Esophagus squamous epithelium (tissue), 5 donors: ENCODE measurements at places on chromosomes 1 and 21. TPM values are rescaled to one million over a fixed set of nuclear protein-coding genes. Genes with fewer than 3 reads are reported as not detected.

HUNK gene
- total RNA-seq = 0.44 TPM

IARS2 gene
- 85.1 TPM for total RNA-seq

BMP8A gene
- not detected for total RNA-seq

FALEC gene
- not detected for total RNA-seq

LRRC3 gene
- 1.3 TPM for total RNA-seq

KIF14 gene
- total RNA-seq = 5.8 TPM

PGLYRP4 gene
- total RNA-seq = 15.1 TPM

DNA sequence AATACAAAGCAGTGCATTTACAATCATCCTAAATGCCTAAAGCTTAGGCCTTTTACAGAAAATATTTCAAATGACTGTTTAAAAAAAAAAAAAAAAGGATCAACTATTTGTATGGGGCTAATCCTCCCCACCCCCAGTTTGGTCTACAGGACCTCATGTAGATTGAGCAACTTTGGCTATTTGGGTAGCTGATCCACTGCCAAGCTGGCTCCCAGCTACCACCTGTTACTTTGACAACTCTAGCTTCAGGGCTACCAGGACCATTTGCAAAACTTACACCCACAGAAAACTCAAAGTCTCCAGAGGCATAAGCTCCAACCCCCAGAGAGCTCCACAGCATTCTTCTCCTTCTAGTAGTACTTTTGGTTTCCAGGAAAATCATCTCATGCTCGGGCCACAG is 29.4 kb downstream of the JAK1 start:
- no peak for DNase-seq

GRCh38 chr1:197029749-197030148 is 37.3 kb downstream of the F13B start:
- no peak for DNase-seq

GRCh38 chr1:61035880-61036279 is 46.5 kb upstream of the NFIA start:
- no peak for DNase-seq

DNA sequence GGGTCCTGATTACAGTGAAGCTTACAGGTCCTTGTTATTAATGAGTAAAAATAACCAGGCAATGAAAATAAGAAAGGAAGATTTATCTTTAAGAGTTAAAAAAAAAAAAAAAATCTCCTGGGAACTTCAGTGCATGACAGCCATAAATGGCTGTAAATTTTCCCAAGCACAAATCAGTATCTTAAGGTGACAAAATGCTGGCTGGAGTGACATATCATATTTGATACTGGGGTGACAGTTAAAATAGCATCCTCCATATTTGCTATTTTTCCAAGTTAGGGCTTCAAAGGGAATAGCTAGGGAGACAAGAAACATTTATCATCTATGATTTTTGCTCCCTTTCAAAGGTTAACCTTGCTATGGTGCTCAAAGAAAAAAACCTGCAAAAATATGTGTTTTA is 226.6 kb downstream of the PRDM2 start:
- DNase-seq = no peak

- no peak for DNase-seq
These were observed 7.0 kb downstream of the TMPRSS3 start for GRCh38 chr21:42388740-42389448.

DNA sequence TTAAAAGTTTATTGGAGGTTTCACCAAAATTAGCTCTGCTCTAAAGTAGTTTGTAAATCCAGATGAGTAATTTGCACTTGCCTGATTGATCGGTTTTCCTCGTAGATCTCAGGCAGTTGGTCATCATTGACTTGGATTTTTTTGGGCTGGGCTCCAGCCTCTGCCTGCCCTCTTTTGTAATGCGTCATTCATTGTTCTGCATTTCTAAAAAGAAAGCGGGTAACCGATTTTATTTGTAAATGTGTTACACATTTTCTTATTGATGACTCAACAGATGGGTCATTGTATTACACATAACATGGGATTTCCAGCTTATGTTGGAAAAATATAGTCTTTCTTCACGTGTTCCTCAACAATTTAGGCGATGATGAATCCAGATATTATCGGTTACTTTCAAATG is 5.5 kb downstream of the ETS2 start:
- DNase-seq = no peak

DNA sequence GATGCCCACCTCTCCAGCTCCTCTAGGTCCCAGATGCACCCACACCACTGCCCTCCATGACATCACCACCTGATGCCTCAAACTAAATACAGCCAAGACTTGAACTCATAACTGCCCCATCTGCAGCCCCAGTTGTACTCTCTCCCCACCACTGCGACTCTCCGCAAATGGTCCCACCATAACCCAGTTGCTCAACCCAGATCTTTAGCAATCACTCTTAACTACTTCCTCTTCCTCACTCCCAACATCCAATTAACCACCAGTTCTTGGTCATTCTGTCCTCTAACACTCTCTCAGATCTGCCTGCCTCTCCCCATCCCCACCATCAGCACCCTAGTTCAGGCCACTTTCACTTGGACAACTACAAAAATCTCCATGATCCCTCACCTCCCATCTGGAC is 36.8 kb upstream of the PLA2G2C start:
- DNase-seq = no peak

- no peak for DNase-seq
These were observed 10.5 kb upstream of the OPRD1 start for GRCh38 chr1:28801461-28801860.

DNA sequence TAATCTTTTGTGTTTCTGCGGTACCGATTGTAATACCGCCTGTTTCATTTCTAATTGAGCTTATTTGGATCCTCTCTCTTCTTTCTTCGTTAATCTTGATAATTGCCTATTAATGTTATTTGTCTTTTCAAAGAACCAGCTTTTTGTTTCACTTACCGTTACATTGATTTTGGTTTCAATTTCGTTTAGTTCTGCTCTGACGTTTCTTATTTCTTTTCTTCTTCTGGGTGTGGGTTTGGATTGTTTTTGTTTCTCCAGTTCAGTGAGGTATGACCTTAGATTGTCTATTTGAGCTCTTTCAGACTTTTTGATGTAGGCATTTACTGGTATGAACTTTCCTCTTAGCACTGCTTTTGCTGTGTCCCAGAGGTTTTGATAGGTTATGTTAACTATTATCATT is 9.4 kb downstream of the OR2M2 start:
- no peak for DNase-seq

DNA sequence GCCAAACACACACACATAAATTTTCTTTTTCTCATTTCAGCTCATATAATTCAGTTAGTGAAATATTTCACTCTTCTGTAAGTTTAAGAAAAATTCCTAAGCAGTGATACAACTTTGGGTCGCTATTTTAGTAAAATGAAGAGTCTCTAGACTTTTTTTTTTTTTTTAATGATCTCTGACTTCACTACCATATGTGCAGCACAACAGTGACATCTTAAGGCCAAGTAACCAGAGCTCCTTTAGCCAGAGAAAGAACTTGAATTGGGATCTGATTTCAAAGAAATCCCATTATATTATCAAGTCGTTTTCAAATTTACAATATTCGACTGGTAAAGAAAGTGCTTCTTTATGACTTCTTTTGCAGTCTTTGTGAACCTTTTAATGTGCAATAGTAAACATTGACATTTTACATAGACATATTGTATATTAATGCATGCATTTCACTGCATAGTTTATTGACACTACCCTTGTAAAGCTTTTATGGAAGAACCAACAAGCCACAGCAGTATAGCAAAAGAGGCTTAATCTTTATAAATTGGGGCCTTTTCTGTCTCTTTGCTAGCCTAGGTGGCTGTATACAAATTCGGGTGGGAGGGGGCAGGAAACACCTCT is 62.2 kb downstream of the LRRC40 start:
- DNase-seq = no peak

GRCh38 chr1:201933840-201934430 is 12.4 kb downstream of the LMOD1 start:
- DNase-seq = no peak

DNA sequence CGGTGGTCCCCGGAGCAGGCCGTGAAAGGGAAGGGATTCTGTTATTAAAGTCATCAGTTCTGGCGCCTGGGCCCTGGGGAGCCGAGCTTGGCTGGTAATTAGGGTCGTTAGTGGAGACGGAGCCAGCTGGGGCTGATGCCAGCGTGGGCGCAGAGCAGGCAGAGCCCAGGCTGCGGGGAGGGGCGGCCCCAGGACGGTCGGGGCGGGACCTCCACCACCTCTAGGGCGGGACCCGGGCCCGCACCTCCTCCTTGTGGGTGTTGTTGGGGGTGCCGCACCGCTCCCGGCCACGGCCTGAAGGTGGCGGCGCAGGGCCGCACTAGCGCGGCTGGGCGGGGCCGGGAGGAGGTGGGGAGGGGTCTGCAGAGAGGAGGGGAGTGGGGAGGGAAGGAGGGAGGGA is 470.6 kb downstream of the PTPRU start:
- DNase-seq = no peak

GRCh38 chr1:43666608-43667007 is 16.7 kb downstream of the KDM4A start:
- no peak for DNase-seq

DNA sequence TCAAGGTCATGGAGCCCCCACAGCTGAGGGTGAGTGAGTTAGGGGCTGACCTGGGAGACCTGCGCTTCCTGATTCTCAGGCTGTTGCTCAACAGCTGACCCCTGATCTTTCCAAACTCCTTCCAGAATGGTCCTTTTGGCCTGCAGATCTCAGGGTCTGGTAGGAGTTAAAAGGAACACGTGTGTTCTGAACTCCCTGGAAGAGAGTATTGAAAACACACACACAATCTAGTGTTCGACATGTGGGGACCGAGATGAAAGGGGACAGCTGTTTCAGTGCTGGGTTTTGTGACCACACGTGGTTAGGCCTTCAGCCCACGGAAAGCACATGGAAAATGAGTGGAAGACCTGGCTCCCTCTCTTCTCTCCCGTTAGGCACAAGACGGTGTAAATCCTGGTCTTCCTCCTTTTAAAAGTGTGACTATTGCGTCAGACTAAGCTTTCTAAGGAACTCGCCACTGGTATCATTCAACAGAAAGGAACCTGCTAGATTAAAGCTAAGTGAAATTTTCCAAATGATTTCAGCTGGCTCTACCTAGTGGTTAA is 49.6 kb downstream of the RUNX1 start:
- no peak for DNase-seq

DNA sequence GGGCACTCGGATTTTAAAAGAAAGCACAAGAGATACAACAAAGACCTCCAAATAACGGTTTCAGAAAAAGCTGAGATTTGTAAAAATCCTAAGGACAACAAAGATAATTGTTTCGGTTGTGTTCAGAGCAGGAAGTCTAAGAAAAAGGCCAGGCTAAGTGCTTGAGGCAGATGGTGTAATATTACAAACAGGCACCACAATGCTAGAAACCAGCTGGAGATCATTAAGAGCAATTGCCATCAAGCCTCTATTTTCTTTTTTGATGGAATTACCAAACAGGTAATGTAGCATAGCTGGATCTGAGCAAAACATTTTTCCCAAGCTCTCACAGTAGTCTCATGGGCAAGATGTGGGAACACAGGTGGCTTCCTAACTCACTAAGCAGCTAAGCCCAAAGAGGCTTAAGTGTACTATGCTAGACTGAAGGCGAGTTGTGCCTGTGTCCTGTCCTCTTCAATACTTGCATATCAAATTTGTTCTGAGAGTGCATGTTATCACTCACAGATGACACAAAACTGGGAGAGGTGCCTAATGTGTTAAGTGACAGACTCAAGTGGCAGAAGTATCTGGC is 161.6 kb downstream of the GLUL start:
- DNase-seq = no peak

DNA sequence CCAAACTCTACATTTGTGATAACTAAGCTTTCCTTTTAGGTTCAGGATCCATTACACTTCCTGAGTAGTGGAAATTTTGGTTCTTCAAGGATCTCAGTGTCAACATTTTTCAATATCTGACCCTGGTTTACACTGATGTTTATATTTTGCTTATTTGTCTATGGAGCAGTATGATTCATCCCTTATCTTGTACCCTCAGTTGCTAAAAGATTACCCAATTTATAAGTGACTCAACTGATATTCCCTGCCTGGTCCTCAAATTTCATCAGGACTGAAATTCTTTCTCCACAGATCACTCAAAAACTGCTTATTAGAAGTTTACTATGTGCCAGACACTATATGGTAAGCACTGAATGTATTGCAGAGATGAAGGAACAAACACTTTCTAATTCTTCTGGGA is 139.1 kb upstream of the CHRM3 start:
- no peak for DNase-seq

DNA sequence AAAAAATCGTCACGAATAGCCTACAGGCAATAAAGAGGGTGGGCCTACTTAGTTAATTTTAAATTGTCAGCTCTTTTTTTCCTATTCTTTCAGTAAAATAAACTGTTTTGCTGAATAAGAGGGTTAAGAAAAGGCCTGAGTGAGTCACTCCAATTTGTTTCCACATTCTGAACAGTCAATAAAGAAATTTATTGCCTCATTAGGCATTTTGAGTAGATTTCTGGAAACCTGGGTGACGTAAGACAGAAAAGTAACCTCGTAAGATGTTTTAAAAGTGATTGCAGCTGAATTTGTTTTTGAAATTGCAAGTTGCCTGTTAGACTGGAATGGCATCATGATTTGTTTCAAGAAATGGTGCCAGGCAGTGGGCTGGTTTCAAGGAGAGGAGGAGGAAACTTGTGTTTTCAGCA is 439.3 kb downstream of the USP25 start:
- DNase-seq = no peak

GRCh38 chr21:46018615-46019014 is 37.0 kb downstream of the COL6A1 start:
- no peak for DNase-seq

DNA sequence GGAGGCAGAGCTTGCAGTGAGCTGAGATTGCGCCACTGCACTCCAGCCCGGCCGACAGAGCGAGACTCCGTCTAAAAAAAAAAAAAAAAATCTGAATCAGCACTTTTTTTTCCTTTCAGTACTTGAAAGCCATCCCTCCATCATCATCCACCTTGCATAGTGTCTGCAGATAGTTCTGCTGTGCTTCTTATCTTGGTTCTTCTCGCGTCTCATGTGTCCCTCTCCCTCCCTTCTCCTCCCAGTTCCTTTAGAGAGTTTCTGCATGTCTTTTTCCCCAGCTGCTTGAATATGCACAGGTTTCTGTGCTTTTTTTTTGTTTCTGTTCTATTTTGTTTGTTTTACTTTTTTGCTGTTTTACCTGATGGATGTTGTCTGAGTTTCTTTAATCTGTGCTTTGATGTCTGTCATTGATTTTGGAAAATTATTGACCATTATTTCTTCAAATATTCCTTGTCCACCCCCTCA is 3.9 kb upstream of the COL18A1 start:
- DNase-seq = no peak
